ENCODE measurements at places on chromosomes 2 and 18. TPM values are rescaled to one million over a fixed set of nuclear protein-coding genes. Genes with fewer than 3 reads are reported as not detected.

The PSMA8 gene
- 0.14 TPM for total RNA-seq

GRCh38 chr2:126914811-126915500, 16.3 kb downstream of the TEX51 start:
- DNase-seq = no peak

The DSC1 gene
- total RNA-seq = 3.0 TPM

- DNase-seq = no peak
Observed at GRCh38 chr2:158912112-158912511, 56.3 kb upstream of the TANC1 start.

GRCh38 chr18:60044290-60045006, 144.7 kb downstream of the PMAIP1 start:
- DNase-seq = no peak

Data from Right ventricle myocardium inferior (tissue), 1 donor.